ENCODE measurements at places on chromosomes 2 and 18. TPM values are rescaled to one million over a fixed set of nuclear protein-coding genes. Genes with fewer than 3 reads are reported as not detected.

- no peak overlapping the region for H3K27ac ChIP-seq
- no peak for DNase-seq
- H3K27me3 ChIP-seq = no peaks in the 10 kb centered on the region
- no peaks in the 10 kb centered on the region for H3K36me3 ChIP-seq
Observed at GRCh38 chr2:83516503-83516902, 942.6 kb downstream of the SUCLG1 start.

DNA sequence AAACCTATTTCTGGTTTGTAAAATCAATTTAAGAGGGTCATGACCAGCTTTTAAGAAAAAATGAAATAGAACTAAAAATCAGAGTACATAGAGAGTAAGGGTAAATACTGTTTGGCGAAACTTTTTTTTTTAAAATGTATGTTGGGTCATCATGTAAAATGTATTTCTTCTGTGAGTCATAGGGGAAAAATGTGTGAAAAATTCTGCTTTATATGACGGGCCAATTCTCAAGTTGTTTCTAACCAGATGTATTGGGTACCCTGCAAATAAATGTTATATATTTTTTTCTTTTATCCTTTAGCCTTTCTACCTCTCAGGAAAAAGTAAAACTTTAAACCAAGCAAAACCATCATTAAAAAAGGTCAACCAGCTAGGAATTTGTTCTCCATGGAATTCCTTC is 13.9 kb downstream of the AFTPH start:
- DNase-seq = peak; percentile 44
- H3K27ac ChIP-seq = peak overlapping the region; percentile 47
- H3K27me3 ChIP-seq = no peaks in the 10 kb centered on the region
- no peak overlapping the region for H3K4me3 ChIP-seq

GRCh38 chr18:53799134-53799533 is 425.3 kb downstream of the MBD2 start:
- H3K27me3 ChIP-seq = no peaks in the 10 kb centered on the region
- peak; percentile 11 for DNase-seq
- no peak overlapping the region for H3K4me3 ChIP-seq
- H3K36me3 ChIP-seq = no peaks in the 10 kb centered on the region
- no peak overlapping the region for H3K27ac ChIP-seq

The EPB41L3 gene
- total RNA-seq = 0.20 TPM

GRCh38 chr18:51128533-51128932 is 68.9 kb downstream of the MEX3C start:
- H3K4me3 ChIP-seq = no peak overlapping the region
- DNase-seq = peak; percentile 70
- no peaks in the 10 kb centered on the region for H3K27me3 ChIP-seq
- no peak overlapping the region for H3K27ac ChIP-seq
- H3K36me3 ChIP-seq = no peaks in the 10 kb centered on the region

The DIPK1C gene
- total RNA-seq = not detected

- no peaks in the 10 kb centered on the region for H3K36me3 ChIP-seq
- DNase-seq = no peak
- no peaks in the 10 kb centered on the region for H3K27me3 ChIP-seq
- no peak overlapping the region for H3K4me3 ChIP-seq
- no peaks in the 10 kb centered on the region for H3K4me1 ChIP-seq
Observed at GRCh38 chr2:24521975-24522639, 31.1 kb downstream of the NCOA1 start.

- no peak overlapping the region for H3K4me3 ChIP-seq
- H3K4me1 ChIP-seq = peaks cover 16% of the 10 kb centered on the region
- H3K27ac ChIP-seq = no peak overlapping the region
- no peaks in the 10 kb centered on the region for H3K27me3 ChIP-seq
- H3K36me3 ChIP-seq = no peaks in the 10 kb centered on the region
Observed at GRCh38 chr18:51520676-51521180, 323.2 kb upstream of the MEX3C start.

DNA sequence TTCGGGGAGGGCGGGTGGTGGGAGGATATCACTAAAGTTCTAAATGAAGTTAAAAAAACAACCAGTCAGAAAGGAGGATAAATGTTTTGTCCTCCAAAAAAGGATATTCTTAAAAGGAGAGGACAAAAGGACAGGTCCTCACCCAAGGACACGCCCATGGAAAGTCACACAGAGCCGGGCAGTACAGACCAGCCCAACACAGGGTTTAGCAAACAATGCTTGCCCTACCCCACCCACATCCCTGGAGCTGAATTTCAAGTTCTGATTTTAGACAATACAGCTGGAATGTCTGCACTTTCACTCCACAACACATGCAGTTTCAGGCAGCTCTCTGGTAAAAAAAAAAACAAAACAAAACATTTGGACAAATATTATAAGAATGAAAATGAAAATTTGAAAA is 67.9 kb downstream of the SLC9A4 start:
- H3K4me3 ChIP-seq = no peak overlapping the region
- DNase-seq = no peak

The MOGAT1 gene
- not detected for total RNA-seq

GRCh38 chr2:74822771-74823566 is 11.0 kb upstream of the HK2 start:
- peak; percentile 36 for DNase-seq
- no peak overlapping the region for H3K27ac ChIP-seq
- no peaks in the 10 kb centered on the region for H3K27me3 ChIP-seq
- peaks cover 6% of the 10 kb centered on the region for H3K4me1 ChIP-seq

The ALPI gene
- total RNA-seq = not detected

- H3K36me3 ChIP-seq = no peaks in the 10 kb centered on the region
- H3K4me3 ChIP-seq = no peak overlapping the region
- no peak overlapping the region for H3K27ac ChIP-seq
- no peak for DNase-seq
- H3K27me3 ChIP-seq = peaks cover 31% of the 10 kb centered on the region
Observed at GRCh38 chr2:60412620-60413019, 140.8 kb downstream of the BCL11A start.

The TMEFF2 gene
- total RNA-seq = 7.0 TPM

GRCh38 chr2:20600756-20601325 is 50.1 kb downstream of the HS1BP3 start:
- DNase-seq = no peak
- H3K36me3 ChIP-seq = no peaks in the 10 kb centered on the region
- H3K27me3 ChIP-seq = no peaks in the 10 kb centered on the region
- no peak overlapping the region for H3K4me3 ChIP-seq
- H3K27ac ChIP-seq = no peak overlapping the region
- H3K4me1 ChIP-seq = peaks cover 3% of the 10 kb centered on the region

The ERICH2 gene
- not detected for total RNA-seq

The NXPH2 gene
- total RNA-seq = 4.8 TPM

The CYS1 gene
- total RNA-seq = not detected

- no peak overlapping the region for H3K4me3 ChIP-seq
- no peak for DNase-seq
- no peaks in the 10 kb centered on the region for H3K27me3 ChIP-seq
- H3K27ac ChIP-seq = no peak overlapping the region
Observed at GRCh38 chr2:235283246-235283645, 210.6 kb upstream of the AGAP1 start.

The CCDC85A gene
- total RNA-seq = 0.15 TPM

The ERLEC1 gene
- 27.7 TPM for total RNA-seq

GRCh38 chr2:95063086-95063958 is 37.8 kb downstream of the MAL start:
- no peaks in the 10 kb centered on the region for H3K4me1 ChIP-seq
- H3K4me3 ChIP-seq = no peak overlapping the region
- H3K27ac ChIP-seq = no peak overlapping the region

DNA sequence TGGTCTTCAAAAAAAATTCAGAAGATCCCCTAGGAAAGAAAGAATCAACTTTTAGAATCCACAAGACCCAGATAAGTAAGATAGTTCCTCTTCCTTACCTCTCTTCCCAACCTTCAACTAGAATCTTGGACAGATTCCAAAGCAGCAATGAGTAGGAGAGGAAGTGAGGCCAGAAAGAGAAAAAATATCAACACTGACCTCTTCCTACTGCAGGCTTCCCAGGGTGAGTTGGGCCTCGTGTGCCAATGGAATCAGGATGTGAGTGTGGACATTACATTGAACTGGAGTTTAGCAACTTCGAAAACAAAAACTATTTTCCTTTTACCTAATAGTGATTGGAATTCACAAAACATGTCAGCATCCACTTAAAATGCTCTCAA is 102.5 kb upstream of the PIEZO2 start:
- no peaks in the 10 kb centered on the region for H3K4me1 ChIP-seq
- H3K4me3 ChIP-seq = no peak overlapping the region
- H3K27ac ChIP-seq = no peak overlapping the region
- DNase-seq = no peak
